ENCODE measurements at places on chromosomes 1 and 21. TPM values are rescaled to one million over a fixed set of nuclear protein-coding genes. Genes with fewer than 3 reads are reported as not detected.

GPR61 gene
- 0.16 TPM for total RNA-seq

- DNase-seq: no peak
Observed at GRCh38 chr1:17021896-17022295, 10.2 kb upstream of the ATP13A2 start.

- no peak for DNase-seq
Observed at GRCh38 chr1:164519426-164519825, 39.6 kb upstream of the PBX1 start.

GRCh38 chr1:117367046-117368025 lies at the start of gene MAN1A2:
MAN1A2 (plus strand) TSS chr1:117367449; CDS start chr1:117368184, 735 bp downstream.
- peak; percentile 81 for DNase-seq

- DNase-seq: no peak
Observed at GRCh38 chr1:20141001-20141400, 1.9 kb downstream of the PLA2G2F start.

GRCh38 chr1:31764312-31765040 lies at the start of gene ADGRB2:
ADGRB2 (minus strand) TSS chr1:31764340; CDS start chr1:31757221, 7,119 bp downstream.
- DNase-seq: no peak

GRCh38 chr1:15523104-15524020 lies 653 bp downstream of the CASP9 start:
- peak; percentile 57 for DNase-seq

GRCh38 chr1:146036965-146037646 lies 15.6 kb upstream of the HJV start:
- peak; percentile 92 for DNase-seq

- no peak for DNase-seq
Observed at GRCh38 chr1:27616441-27616840, 12.5 kb upstream of the AHDC1 start.

- peak; percentile 49 for DNase-seq
Observed at GRCh38 chr21:42172596-42173483, 46.1 kb upstream of the ABCG1 start.

PGM1 gene
- 258 TPM for total RNA-seq

DHDDS gene
- total RNA-seq: 24.2 TPM

OR6F1 gene
- not detected for total RNA-seq

DNA sequence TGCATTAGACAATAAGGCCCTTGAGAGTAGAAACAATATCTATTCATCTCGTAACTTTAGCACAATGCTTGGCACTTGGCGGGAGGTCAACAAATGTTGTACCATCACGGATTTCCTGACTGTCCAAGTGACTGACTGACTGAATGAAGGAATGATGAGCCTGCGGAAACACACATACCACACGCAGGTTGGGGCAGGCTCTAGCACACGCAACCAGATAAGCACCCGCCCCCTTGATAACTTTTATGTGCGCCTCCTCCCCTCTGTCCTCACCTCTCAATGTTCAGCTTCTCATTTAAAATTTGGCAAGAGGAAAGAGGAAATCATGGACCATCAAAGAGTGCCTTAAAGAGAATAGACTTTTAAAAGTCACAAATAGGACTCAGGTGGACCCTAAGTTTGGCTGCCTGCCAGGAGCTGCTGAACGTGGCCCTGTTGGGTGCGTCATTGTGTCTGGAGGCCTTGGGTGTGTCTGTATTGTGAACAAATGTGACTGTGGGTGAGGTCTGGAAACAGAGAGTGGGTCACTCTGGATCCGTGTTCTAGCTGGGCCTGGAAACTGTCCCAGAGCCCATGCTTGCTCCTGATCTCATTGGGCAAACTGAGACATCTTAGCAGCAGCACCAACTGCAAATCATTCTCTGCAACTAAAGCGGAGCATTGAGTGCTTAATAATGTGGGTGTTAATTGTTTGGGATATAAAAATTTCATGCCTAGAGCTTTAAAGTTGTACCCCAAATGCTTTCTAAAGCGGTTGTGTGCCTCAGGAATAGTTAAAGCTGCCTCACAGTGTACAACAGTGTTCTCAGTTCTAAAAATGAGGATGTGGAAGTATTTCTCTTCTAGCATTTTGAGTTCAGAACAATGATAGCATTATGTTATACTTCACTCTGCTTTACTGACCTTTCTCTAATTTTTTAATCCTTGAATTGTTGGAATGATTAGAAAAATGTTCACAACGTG lies 47.6 kb upstream of the ABCG1 start:
- DNase-seq: no peak

Measured in right atrium auricular region (tissue), 2 donors.